Effector memory CD4-positive, alpha-beta T cell (primary cell): ENCODE measurements at places on chromosomes 12 and 14.
A peak's percentile ranks its signal among the peaks of the same experiment; 100 is the strongest.

DNA sequence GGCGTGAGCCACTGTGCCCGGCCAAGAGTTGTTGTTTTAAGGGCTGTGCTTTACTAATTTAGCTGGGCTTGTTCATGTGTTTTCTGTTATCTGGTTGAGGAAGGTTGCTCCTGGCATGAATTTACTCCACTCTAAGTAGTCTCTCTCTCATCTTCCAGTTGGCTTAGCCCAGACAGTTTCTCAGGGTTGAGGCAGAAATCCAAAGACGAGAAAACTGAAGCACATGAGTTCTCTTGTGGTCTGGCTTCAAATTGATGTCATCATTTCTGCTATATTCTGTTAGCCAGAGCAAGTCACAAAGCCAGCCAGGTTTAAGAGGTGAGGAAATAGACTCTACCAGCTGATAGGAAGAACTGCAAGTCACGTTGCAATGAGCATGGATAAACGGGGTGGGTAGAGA is 57.9 kb downstream of the E2F7 start:
- no peaks in the 10 kb centered on the region for H3K27me3 ChIP-seq
- no peak overlapping the region for H3K4me3 ChIP-seq
- H3K36me3 ChIP-seq = no peaks in the 10 kb centered on the region
- no peaks in the 10 kb centered on the region for H3K4me1 ChIP-seq

GRCh38 chr14:96592591-96593386 is 90.6 kb downstream of the PAPOLA start:
- H3K4me1 ChIP-seq = peaks cover 6% of the 10 kb centered on the region
- no peaks in the 10 kb centered on the region for H3K36me3 ChIP-seq
- peak overlapping the region; percentile 61 for H3K4me3 ChIP-seq
- H3K27me3 ChIP-seq = no peaks in the 10 kb centered on the region

GRCh38 chr12:67722296-67722695 is 73.8 kb downstream of the DYRK2 start:
- no peak overlapping the region for H3K4me3 ChIP-seq
- H3K36me3 ChIP-seq = no peaks in the 10 kb centered on the region
- DNase-seq = no peak

DNA sequence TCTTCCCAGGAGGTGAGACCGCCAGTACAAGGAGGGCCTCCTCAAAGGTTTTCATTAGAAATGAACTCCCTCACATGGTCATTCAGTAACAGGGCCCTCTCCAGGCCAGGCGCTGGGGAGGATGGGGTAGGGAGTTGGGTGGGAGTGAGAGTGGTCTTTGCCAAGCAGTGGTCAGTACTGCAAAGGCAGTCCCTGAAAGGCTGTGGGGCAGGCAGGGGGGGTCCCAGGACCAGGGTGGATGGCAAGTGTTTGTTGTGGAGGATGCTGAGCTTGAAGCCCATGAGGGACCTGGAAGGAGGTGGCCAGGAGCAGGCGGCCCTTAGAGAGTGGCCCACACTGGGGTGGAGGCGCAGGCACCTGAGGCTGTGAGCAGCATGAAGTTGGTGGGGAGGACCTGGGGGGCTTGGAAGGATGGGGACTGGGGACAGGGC is 26.1 kb downstream of the CEP170B start:
- H3K27me3 ChIP-seq = no peaks in the 10 kb centered on the region
- no peak overlapping the region for H3K4me3 ChIP-seq
- peaks cover 4% of the 10 kb centered on the region for H3K36me3 ChIP-seq
- no peaks in the 10 kb centered on the region for H3K4me1 ChIP-seq
- H3K27ac ChIP-seq = no peak overlapping the region
- no peak for DNase-seq

- peak overlapping the region; percentile 35 for H3K4me3 ChIP-seq
- no peaks in the 10 kb centered on the region for H3K4me1 ChIP-seq
- no peak for DNase-seq
- H3K27me3 ChIP-seq = no peaks in the 10 kb centered on the region
- no peak overlapping the region for H3K27ac ChIP-seq
Measured at GRCh38 chr14:70254476-70254961, 65.8 kb upstream of the SLC8A3 start.

- H3K4me1 ChIP-seq = no peaks in the 10 kb centered on the region
- H3K27me3 ChIP-seq = no peaks in the 10 kb centered on the region
- H3K36me3 ChIP-seq = no peaks in the 10 kb centered on the region
- H3K27ac ChIP-seq = no peak overlapping the region
- H3K4me3 ChIP-seq = no peak overlapping the region
- DNase-seq = no peak
Measured at GRCh38 chr12:95700316-95700785, 90.2 kb downstream of the NTN4 start.

- no peak overlapping the region for H3K27ac ChIP-seq
- no peaks in the 10 kb centered on the region for H3K27me3 ChIP-seq
- H3K36me3 ChIP-seq = no peaks in the 10 kb centered on the region
- no peak overlapping the region for H3K4me3 ChIP-seq
Measured at GRCh38 chr12:69837657-69838415, 12.8 kb downstream of the MYRFL start.

DNA sequence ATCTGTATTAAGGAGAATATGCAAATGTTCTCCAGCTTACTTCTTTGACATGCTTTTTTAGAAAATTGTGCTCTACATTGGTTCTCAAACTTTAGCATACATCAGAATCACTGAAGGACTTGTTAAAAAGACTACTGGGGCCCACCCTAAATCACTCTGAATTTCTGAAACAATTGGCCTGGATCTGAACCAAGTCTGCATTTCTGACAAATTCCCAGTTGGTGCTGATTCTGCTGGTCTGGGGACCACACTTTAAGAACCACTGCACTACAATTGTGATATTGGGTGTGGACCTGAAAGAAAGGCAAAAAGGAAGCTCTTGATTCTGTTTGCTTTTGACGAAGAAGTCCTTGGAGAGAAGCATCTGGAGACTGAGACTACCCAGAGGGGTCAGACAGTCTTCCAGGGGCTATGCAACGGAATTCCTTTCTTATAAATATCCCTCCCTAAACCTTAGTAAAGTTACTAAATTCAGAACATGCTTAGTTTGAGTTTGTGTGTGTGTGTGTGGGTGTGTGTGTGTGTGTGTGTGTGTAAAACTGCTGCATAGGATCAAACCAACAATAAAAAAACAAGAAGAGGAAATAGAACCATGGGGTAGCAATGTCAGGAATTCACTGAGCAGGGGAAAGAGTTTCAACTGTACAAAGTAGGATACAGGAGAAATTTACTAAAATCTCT is 36.8 kb downstream of the EAPP start:
- no peak overlapping the region for H3K4me3 ChIP-seq
- no peaks in the 10 kb centered on the region for H3K36me3 ChIP-seq
- H3K4me1 ChIP-seq = no peaks in the 10 kb centered on the region
- no peaks in the 10 kb centered on the region for H3K27me3 ChIP-seq
- H3K27ac ChIP-seq = no peak overlapping the region

DNA sequence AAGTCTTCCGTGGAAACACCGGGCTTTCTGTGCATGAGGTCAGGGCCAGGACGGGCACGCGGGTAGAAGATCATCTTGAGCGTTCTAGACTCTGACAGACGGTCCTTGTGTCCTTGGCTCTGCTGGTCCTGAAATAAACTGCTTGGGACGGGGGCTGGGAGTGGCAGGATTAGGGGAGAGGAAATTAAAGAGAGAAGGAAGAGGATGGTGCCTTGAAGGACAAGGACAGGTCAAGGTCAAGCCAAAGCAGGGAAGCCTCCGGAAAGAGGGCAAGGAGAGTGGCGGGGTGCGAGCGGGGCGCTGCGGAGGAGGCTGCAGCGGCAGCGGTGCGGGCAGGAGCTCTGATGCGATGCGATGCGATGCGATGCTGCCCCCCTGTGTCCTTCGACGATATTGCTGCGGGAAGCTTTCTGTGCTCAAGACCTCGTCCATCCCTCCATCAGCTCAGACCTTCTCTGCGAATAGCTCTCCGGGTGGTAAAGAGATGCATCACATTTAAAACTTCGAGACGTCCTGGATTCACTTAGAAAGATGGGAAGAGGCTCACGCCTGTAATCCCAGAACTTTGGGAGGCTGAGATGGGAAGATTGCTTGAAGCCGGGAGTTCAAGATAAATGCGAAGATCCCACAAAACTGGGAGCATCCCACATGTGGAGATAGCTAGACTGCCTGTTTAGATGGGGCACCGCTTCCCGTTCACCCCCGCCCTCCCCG is 110.1 kb upstream of the TMEM132D start:
- H3K27me3 ChIP-seq = no peaks in the 10 kb centered on the region
- H3K27ac ChIP-seq = no peak overlapping the region
- no peak for DNase-seq
- H3K4me3 ChIP-seq = no peak overlapping the region

DNA sequence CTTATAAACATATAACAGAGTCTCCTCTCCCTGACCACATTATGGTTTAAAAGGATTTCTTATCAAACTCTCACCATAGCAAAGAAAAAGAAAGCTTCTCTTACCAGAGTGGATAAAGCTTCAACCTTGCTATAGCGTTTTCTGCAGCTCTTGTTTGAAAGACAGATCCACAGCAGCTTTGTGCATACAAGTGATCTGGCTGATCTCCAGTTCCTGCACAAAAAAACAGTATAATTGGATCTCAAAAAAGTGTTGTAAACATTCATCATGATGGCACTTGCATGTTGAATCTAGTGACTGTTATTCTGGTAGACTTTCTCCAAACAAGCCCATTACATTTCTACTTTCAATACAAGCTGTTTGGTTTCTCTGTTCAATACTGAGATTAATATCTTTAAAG is 178.9 kb upstream of the MGAT4C start:
- H3K27ac ChIP-seq = no peak overlapping the region
- no peaks in the 10 kb centered on the region for H3K36me3 ChIP-seq
- no peaks in the 10 kb centered on the region for H3K4me1 ChIP-seq
- no peak for DNase-seq
- no peaks in the 10 kb centered on the region for H3K27me3 ChIP-seq

DNA sequence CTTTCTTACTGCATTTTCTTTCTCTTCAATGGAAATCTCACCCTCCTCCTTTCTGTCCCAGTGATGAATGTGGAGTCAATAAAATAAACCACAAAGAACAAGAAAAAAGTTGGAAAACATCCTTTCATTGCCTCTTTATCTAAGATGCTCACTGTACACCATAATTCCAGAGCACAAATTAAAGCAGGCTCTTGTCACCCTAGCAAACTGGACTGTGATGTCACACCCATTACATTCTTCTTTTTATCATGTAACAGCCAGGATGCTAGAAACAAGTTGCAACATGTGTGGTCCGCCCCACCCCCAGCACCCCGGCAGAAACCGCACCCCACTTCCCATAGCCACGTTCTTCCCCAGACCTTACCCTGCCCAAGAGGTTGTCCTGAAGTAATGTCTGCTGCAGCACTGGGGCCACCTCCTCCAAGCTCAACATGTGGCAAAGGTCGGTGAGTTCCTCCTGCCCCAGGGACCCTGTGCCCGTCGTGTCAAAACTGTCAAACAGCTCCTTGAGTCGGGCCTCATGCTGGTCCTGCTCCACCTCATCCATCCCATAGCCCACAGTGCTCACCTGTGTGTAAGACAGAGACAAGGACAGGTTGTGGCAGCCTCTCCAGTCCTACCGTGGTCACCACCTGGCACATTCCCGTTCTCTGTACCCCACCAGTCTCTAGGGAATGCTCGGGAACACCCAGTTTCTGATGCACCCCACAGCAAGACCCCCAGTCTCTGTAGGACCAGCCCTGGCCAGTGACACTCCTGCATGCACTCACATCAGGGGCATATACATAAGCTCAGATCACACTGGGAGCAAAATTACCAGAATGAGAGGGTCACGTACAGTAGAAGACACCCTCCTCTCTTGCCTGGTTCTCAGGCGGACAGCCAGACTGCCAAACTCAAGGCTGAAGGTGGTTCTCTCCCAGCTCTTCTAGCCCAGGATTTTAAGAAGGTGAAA is 9.2 kb downstream of the NIN start:
- H3K27ac ChIP-seq = peak overlapping the region; percentile 46
- H3K36me3 ChIP-seq = no peaks in the 10 kb centered on the region
- peaks cover 26% of the 10 kb centered on the region for H3K4me1 ChIP-seq
- H3K4me3 ChIP-seq = no peak overlapping the region

GRCh38 chr14:81165188-81165587 is 55.6 kb downstream of the GTF2A1 start:
- no peaks in the 10 kb centered on the region for H3K27me3 ChIP-seq
- H3K36me3 ChIP-seq = no peaks in the 10 kb centered on the region
- H3K27ac ChIP-seq = no peak overlapping the region
- H3K4me3 ChIP-seq = no peak overlapping the region
- no peak for DNase-seq
- H3K4me1 ChIP-seq = peaks cover 5% of the 10 kb centered on the region

GRCh38 chr12:24778486-24779304 is 170.2 kb downstream of the BCAT1 start:
- H3K27me3 ChIP-seq = no peaks in the 10 kb centered on the region
- H3K4me3 ChIP-seq = no peak overlapping the region
- H3K27ac ChIP-seq = no peak overlapping the region
- H3K4me1 ChIP-seq = no peaks in the 10 kb centered on the region
- H3K36me3 ChIP-seq = no peaks in the 10 kb centered on the region

GRCh38 chr14:50475460-50475859 is 56.9 kb downstream of the MAP4K5 start:
- H3K27ac ChIP-seq = no peak overlapping the region
- DNase-seq = no peak
- H3K4me3 ChIP-seq = no peak overlapping the region

GRCh38 chr14:90628825-90629224 is 187.4 kb downstream of the TTC7B start:
- no peak overlapping the region for H3K27ac ChIP-seq
- H3K4me1 ChIP-seq = no peaks in the 10 kb centered on the region
- DNase-seq = no peak
- no peaks in the 10 kb centered on the region for H3K36me3 ChIP-seq
- H3K4me3 ChIP-seq = no peak overlapping the region

DNA sequence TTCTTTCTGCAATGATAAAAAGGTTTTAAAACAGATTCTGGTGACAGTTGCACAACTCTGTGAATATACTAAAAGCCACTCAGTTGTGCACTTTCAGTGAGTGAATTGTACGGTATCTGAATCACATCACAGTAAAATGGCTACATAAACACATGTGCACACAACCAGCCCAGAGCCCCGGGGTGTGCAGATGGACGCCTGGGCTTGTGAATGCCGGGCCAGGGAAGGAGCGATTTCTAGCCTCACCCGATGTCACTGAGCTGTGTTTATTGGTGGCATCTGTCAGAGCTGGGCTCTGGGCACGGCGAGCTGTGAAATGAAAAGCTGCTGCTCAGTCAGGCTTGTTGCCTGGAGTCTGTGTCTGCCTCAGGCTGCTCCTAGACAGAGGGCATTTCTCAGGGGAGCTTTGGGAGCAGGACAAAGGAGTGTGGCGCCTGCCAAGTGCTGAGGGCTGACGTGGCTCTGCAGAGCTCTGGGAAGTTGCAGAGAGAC is 25.9 kb downstream of the RHOF start:
- H3K27me3 ChIP-seq = no peaks in the 10 kb centered on the region
- no peak for DNase-seq
- no peak overlapping the region for H3K4me3 ChIP-seq
- H3K27ac ChIP-seq = no peak overlapping the region
- H3K36me3 ChIP-seq = no peaks in the 10 kb centered on the region

GRCh38 chr12:27014859-27015729 is 910 bp upstream of the TM7SF3 start:
- H3K36me3 ChIP-seq = no peaks in the 10 kb centered on the region
- peak overlapping the region; percentile 89 for H3K27ac ChIP-seq
- DNase-seq = peak; percentile 9

GRCh38 chr12:7108003-7108795 is 815 bp downstream of the C1RL start:
- peak overlapping the region; percentile 77 for H3K27ac ChIP-seq
- peaks cover 5% of the 10 kb centered on the region for H3K36me3 ChIP-seq
- no peaks in the 10 kb centered on the region for H3K27me3 ChIP-seq
- H3K4me1 ChIP-seq = peaks cover 17% of the 10 kb centered on the region
- peak; percentile 56 for DNase-seq
- H3K4me3 ChIP-seq = peak overlapping the region; percentile 64
